GM12891 (cell line): ENCODE measurements at places on chromosomes 16 and 17.

DNA sequence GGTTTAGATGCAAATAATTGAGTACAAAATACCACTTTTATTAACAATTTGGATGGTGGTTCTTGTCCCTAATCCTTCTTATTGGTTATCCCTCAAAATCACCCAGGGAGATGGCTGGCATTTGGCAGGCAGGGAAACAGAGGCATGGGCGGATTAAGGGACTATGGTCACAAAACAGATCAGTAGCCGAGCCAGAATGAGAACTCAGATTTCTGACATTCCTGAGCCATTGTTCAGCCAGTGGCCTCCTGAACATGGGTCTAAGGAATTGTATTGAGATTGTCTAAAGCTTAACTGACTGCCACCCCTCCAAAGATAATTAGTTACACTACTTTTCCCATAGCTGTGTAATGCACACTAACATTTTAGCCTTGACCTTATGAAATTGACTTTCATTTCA is 88.4 kb downstream of the CHD9NB start:
- no peak for DNase-seq

DNA sequence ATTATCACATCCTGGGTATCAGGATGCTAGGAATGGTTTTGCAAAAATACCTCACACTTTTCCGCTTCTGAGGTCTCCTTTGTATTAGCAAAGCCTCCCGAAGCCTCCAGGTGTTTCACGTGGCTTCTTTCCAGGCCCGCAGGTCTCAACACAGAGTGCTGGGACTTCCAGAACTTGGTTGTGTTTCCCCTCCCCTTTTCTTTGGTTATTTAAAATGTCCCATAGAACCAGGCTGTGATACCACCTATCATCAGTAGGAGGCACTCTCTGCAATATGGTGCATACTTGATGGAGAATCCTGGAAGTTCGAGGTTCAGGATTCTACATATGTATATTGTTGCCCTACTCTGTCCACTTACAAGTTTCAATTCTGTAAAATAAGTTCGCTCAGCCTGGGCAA is 28.8 kb downstream of the ATP2C2 start:
- DNase-seq: no peak

- no peak for DNase-seq
Observed at GRCh38 chr16:57186872-57187854, 1.0 kb downstream of the RSPRY1 start.

- no peak for DNase-seq
Observed at GRCh38 chr16:77790009-77790372, 1.6 kb downstream of the VAT1L start.

- DNase-seq: no peak
Observed at GRCh38 chr16:12805066-12805465, 1.4 kb upstream of the CPPED1 start.

DNA sequence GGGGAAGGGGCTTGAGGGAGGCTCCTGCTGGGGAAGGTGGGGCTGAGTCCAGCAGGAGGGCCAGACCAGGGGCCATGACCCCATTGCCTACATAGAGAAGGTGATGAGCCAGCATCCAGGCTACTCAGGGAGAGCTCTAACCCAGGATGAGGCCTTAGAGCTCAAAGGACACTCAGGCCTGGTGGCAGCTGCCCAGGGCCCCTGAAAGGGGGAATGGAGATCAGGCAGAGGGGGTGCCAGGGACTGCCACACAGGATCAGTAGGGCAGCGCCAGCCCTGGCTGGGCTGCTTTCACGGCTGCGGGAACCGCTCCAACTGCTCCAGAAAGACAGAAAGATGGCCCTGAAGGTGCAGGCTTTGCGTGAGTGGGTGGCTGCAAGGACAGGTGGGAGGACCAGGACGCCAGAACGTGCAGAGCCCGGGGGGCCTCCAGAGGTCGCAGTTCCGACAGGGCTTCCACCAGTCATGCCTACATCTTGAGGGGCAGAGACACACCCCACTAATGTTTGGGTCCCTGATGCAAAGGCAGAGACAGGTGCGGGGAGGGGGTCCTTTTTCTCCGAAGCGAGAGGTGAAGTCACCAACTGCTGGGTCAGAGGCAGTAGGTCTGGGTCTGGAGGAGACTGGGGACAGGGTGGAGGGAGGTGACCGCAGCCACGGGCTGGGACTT is 882 bp upstream of the ATP6V0C start:
- no peak for DNase-seq

GRCh38 chr17:9714801-9715200 is 69.5 kb downstream of the USP43 start:
- no peak for DNase-seq

DNA sequence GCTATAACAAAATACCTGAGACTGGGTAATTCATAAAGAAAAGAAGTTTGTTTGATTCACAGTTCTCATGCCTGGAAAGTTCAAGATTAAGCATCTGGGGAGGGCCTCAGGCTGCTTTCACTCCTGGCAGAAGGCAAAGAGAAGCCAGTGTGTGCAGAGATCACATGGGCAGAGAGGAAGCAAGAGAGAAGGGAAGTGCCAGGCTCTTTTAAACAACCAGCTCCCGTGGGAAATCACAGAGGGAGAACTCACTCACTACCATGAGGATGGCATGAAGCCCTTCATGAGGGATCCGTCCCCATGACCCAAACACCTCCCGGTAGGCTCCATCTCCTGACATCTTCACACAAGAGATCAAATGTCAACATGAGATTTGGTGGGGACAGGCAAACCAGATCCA is 501.6 kb downstream of the MAF start:
- DNase-seq: no peak

DNA sequence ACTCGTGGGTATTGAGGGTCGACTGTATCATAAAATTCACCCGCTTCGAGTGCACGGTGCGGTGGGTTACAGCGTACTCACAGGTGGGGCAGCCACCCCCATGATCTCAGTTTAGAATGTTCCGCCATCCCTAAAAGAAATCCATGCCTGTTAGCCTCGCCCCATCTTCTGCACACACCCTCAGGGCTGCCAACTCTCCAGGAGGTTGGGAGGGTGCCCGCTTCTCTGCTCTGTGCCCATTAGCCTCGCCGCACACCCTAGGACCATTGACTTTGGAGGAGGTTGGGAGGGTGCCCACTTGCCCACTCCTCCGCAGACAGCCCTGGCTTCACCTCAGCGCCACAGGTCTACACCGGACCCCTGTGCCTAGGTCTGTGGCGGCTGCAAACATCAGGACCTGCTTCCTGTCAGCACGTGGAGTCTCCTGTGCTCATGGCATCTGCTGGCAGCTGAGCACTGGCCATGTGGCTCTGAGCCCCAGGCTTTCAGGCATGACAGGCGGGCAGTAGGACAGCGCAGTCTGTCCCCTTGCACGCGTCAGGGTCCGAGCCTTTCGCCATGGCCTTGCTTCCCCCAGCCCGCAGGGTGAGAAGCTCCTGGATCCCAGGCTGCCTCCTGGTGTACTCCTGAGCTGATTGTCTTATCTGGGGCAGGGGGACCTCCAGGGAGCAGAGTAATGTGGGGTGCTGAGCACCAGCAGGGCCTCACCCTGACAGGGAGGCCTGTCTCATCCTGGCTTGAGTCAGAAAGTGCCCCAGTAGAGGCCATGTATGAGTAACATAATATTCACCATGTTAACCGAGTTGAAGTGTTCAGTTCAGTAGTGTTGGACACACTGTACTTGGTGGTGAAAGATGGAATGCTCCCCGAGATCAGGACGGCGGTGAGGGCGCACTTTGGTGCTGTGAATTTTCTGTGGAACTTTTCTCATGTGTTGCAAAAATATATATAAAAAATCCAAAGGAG is 21.9 kb downstream of the NME3 start:
- no peak for DNase-seq
